GM13976 (cell line): ENCODE measurements at places on chromosomes 1 and 21.

DNA sequence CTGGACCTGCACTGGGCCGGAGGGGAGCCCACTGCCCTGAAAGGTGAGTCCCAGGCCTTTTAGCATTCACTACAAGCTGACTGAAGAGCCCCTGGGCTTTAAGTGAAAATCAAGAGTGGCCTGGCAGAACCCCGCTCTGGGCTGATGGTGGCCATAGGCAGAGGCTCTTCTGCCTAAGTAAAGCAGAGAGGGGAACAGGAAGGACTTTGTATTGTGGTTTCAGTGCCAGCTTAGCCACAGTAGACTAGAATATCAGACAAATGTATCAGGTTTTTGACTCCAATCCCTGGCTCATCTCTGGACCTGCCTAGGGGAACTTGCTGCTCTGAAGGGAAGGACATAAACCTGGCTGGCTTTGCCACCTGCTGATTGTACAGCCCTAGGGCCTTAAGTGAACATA, 10.2 kb upstream of the HENMT1 start:
- DNase-seq = no peak

- no peak for DNase-seq
Measured at GRCh38 chr1:58397187-58397820, 149.2 kb downstream of the OMA1 start.

GRCh38 chr1:103146166-103146565, 37.8 kb upstream of the COL11A1 start:
- DNase-seq = no peak

- DNase-seq = no peak
Measured at GRCh38 chr1:22827666-22828483, 117.2 kb downstream of the EPHB2 start.

GRCh38 chr1:11481019-11481418, 2.1 kb downstream of the DISP3 start:
- DNase-seq = no peak

GRCh38 chr1:84145068-84145467, 997 bp downstream of the PRKACB start:
- no peak for DNase-seq

GRCh38 chr1:16391411-16391810, 24.4 kb downstream of the SZRD1 start:
- DNase-seq = no peak

- DNase-seq = peak; percentile 80
Measured at GRCh38 chr1:212186427-212187207, 98.6 kb upstream of the PPP2R5A start.

GRCh38 chr21:33237486-33237885, 7.7 kb downstream of the IFNAR2 start:
- no peak for DNase-seq

- no peak for DNase-seq
Measured at GRCh38 chr1:113675302-113675701, 84.0 kb downstream of the PHTF1 start.

DNA sequence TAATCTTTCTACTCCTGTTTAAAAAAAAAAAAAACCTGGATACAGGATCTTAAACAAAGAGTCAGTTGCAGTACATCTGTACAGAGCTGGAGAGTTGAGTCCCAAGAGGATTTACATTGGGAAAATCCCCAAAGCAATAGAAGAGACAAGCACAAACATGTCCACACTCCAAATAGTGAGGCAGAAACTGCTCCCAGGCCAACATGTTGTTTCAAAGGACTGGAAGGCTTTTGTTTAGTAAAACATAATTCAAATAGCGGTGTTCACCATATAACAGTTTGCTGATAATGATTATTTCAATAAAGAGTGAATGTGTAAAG, 425.4 kb downstream of the ADGRL2 start:
- DNase-seq = no peak

GRCh38 chr1:179812501-179813292, 64.9 kb downstream of the TOR1AIP2 start:
- DNase-seq = no peak

- no peak for DNase-seq
Measured at GRCh38 chr1:34073028-34073695, 91.9 kb downstream of the CSMD2 start.

GRCh38 chr21:15063081-15063813, 1.6 kb downstream of the NRIP1 start:
- no peak for DNase-seq

GRCh38 chr1:89060091-89060490, 4.9 kb downstream of the GBP1 start:
- no peak for DNase-seq

DNA sequence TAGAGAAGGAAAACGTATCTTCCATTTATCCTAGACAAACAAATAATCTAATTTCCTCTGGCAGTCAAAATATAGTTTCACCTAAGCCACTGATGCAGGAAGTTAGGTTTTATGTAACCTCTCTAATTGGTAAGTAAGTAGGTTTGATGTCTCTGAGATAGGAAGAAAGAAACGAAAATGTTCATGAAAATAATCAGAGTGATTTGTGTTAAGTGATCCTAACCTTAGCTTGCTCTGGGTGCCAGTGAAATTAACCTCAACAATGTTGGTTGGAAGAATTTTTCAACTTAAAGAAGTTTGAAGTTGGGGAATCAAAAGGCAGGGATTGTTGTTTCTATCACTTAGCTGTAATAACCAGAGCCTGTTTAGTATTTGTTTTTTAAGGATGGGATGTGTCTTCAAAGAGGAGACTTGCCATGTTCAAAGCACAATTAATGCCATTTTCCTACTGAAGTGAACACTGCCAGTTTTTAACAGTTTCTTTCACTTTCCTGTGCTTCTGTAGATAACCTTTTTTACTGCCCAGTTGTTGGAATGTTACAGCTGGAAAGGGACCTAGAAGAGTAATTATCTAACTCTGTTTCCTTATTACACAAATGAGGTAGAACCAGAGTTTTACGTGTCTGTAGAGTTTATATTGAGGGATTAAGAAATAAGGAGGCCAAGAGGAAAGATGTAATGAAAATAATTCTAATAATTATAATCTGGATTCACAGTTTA, 18.4 kb downstream of the HIPK1 start:
- DNase-seq = no peak
